ENCODE measurements at places on chromosomes 7 and 10.

- H3K4me1 ChIP-seq: no peaks in the 10 kb centered on the region
- H3K27ac ChIP-seq: no peak overlapping the region
- H3K36me3 ChIP-seq: no peaks in the 10 kb centered on the region
- no peaks in the 10 kb centered on the region for H3K27me3 ChIP-seq
These were observed 20.6 kb upstream of the KDM7A start for GRCh38 chr7:140197218-140197890.

DNA sequence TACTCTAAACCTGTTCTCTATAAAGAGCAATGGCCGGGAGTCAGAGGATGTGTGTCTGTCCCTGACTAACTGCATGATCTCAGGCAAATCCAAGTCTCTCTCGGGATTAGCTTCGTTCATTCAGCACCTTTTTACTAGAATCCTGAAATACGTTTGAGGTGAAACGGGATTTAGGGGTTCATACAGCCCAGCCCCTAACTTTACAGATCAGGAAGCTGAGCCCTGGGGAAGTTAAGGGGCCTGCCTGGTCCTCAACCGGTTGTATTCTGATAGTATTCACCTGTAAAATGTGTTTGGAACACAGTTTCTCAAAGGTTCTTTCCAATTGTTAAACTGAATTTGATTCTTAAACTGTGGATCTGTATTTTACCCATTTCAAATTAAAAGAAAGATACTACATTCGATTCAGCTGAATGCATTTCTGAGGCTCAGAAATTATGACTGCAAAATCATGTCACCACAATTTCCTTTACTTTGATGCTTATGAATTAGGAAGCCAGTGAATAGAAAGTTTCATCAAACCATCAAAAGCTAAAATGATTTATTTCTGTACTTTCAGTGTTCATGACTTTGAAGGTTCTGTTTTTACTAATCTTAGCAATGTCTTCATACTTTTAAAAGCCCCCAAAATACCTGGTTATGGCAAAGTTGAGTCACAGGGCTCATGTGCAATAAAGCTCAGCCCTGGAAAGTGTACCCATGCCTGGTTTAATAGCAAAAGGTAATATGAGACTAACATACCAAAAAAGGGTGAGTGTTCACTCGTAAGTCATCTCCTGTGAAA, 28.9 kb upstream of the EZH2 start:
- H3K4me3 ChIP-seq: no peak overlapping the region
- H3K27me3 ChIP-seq: peaks cover 3% of the 10 kb centered on the region
- peaks cover 35% of the 10 kb centered on the region for H3K4me1 ChIP-seq
- H3K36me3 ChIP-seq: no peaks in the 10 kb centered on the region
- peak; percentile 57 for DNase-seq

DNA sequence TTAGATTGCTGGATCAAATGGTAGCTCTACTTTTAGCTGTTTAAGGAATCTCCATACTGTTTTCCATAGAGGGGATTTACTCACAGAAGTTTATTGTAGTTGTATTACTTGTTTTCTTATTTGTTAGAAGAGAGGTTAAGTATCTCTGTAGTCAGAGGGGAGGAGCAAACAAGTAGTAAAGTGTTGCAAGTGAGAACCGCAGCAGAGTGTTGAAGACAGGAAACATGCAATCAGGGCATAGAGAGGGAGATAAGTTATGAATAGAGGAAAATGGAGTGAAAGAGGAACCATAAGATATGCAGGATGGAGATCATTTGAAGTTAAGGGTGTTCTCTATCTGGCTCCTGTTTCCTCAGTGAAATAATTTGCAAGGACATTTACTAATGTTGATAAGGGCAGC, 331.4 kb upstream of the TMEM229A start:
- H3K4me1 ChIP-seq: no peaks in the 10 kb centered on the region
- H3K27ac ChIP-seq: no peak overlapping the region
- no peak overlapping the region for H3K4me3 ChIP-seq
- no peaks in the 10 kb centered on the region for H3K36me3 ChIP-seq

- H3K27me3 ChIP-seq: no peaks in the 10 kb centered on the region
- no peak for DNase-seq
- no peak within 1 kb of the TSS for H3K27ac ChIP-seq
- H3K4me1 ChIP-seq: no peaks in the 10 kb centered on the region
- H3K4me3 ChIP-seq: no peak within 1 kb of the TSS
These were observed at the start of gene FOXI2 for GRCh38 chr10:127736915-127737562. Gene FOXI2 (plus strand): TSS chr10:127737185. CDS start chr10:127737274, 89 bp downstream.

- no peaks in the 10 kb centered on the region for H3K36me3 ChIP-seq
- no peak for DNase-seq
- H3K4me3 ChIP-seq: no peak overlapping the region
- H3K27me3 ChIP-seq: no peaks in the 10 kb centered on the region
These were observed 239.3 kb downstream of the THSD7A start for GRCh38 chr7:11592699-11593098.

GRCh38 chr7:41882745-41883420, 180.0 kb upstream of the INHBA start:
- peaks cover 36% of the 10 kb centered on the region for H3K4me1 ChIP-seq
- peak overlapping the region; percentile 92 for H3K27ac ChIP-seq
- H3K27me3 ChIP-seq: no peaks in the 10 kb centered on the region
- peak; percentile 80 for DNase-seq
- no peaks in the 10 kb centered on the region for H3K36me3 ChIP-seq
- peak overlapping the region; percentile 22 for H3K4me3 ChIP-seq

DNA sequence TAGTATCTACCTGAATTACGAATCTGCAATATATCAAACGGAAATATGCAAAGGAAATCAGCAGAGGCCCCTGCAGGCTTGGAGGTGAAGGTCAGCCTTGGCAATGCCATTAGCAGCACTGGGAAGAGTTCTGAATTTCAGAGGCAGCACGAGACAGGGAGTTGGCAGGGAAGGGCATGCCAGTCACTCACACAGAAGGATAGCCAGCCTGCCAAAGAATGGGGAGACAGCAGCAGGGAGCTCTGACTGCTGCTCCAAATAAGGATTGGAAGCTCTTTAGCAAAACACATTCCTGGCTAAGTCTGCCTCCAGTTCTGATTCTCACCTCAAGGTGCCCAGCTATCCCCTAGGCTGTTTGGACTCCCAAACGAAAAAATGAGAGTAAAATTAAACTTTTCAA, 188.0 kb downstream of the PDE1C start:
- no peak for DNase-seq
- no peaks in the 10 kb centered on the region for H3K27me3 ChIP-seq
- H3K4me3 ChIP-seq: no peak overlapping the region
- H3K27ac ChIP-seq: no peak overlapping the region
- no peaks in the 10 kb centered on the region for H3K36me3 ChIP-seq

Measured in GM12878 (cell line).